HuH-7.5 (cell line): ENCODE measurements at places on chromosomes 2 and 18.

DNA sequence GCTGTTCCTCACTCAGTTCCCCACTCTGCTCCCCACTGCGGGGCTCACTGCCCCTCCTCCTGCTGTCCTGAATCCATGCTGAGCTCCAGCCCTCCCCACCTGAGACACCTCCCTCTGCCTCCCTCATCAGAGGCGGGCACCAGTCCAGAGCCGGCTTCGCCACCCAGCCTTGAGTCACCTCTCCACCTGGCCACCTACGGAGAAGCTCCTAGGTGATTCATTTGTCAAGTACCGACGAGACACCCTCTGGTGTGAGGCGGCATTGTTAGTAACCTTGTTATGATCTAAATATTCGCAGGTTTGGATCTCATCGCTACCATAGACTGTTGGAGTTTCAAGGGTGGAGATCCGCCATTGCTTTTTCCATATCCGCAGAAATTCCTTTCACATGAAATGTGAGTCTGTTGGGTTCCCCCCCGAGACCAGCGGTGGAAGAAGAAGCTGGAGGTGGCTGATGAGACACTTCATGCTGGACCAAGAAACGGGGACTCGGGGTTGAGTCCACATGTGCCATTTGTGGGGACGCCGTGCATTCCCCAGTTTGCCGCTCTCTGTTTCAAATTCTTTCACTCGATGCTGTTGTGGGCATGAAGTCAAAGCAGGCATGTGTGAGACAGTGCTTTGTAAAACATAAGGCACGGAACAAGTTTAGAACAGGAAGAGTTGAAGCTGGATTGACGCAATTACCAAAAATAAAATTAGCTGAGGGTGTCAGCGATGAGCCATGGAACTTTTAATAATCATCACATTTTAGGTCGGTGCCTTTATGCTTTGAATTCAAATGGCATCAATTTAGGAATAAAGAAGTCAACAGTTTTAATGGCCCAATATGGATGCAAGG, 259.8 kb upstream of the HDAC4 start:
- no peak for DNase-seq

- DNase-seq = no peak
Observed at GRCh38 chr2:65344689-65345088, 87.7 kb downstream of the SPRED2 start.

- DNase-seq = no peak
Observed at GRCh38 chr2:161352719-161353118, 44.5 kb downstream of the PSMD14 start.

- DNase-seq = no peak
Observed at GRCh38 chr18:22831441-22831904, 101.7 kb upstream of the RBBP8 start.

GRCh38 chr2:130150181-130151144, 5.6 kb upstream of the CCDC74B start:
- DNase-seq = no peak

DNA sequence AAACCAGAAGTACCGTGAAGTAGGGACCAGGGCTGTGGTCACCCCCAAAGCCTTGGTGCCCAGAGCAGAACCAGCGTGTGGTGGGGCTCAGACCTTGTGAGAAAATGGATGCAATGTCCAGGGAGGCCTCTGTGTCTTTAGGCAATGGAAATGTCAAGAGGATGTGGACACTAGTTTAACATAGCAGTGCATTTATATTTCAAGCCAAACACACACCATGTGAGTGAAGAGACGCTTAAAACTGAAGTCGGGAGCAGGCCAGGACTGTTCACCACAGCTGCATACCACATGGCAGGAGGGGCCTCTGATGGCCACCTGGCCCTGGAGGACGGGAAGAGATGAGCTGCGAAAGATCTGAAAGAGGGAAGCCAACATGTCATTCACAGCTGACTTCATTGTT, 87.3 kb upstream of the LDLRAD4 start:
- no peak for DNase-seq

- DNase-seq = no peak
Observed at GRCh38 chr2:241199897-241200821, 11.7 kb downstream of the ANO7 start.

DNA sequence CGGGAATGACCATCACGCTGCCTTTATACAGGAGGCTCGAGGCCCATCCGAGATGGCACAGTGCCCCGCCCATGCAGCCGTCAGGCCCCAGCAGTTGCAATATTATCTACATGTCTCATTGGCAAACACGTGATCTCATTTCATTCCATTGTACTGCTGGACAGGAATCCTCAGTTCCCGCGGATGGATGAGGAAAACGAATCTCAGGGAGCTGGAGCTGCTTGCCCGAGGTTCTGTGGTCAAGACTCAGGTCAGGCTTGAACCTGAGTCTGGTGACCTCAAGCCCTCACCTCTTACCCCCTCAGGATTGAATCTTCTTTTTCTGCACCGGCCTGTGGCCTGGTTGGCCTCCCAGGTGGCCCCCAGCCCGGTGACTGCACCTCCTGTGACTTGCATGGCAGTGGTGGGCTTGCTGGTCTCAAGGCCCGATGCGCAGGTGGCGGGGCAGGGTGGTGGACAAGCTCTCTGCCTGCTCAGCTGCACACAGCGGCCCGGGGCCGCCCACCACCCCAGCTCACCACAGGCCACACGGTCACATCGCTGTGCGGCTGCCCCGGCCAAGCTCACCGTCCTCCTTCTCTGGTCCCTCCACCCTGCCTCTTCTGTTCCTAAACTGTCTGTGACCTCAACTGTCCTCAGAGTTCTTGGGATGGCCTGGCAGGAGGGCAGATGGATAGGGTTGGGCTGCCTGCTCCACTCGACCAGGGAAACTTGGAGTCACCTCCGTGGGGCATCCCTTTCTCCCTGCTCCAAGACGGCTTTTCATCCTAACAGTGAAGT, 52.0 kb upstream of the HS6ST1 start:
- no peak for DNase-seq

DNA sequence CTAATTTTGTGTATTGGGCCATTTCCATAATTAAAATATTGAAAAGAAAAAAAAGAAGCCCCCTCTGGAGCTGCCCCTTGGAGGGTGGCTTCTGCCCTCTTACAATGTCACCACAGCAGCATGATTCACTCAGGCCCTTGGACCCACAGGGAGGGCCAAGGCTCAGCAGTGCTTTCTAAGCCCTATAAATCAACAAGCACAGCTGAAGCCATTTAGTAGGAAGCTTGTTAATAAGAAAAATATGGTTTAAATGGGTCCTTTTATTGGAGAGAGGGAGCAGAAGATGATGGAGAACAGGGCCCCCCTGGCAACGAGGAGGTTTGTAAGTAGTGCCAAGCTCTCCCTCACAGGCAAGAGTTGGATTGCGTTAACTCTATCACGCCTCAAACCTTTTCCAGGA, 107.6 kb upstream of the FZD7 start:
- no peak for DNase-seq

DNA sequence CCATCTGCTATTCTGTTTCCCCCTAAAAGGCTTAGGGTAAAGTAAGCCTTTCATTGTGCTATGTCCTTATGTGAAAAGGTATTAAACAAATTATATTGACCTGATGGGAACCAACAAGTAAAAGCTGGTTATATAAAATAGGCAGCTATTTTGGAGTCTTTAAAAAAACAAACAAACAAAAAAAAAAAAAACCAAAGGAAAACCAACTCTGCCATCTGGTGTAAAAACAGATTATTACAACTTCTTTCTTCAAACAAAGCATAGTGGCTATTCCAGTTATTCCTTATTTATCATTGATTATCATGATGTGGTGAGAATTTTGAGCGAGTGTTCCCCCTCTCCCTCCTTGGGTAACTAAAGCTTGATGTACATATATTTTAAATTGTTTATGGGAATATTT, 122.3 kb upstream of the FHL2 start:
- no peak for DNase-seq

GRCh38 chr2:219175928-219176817, 552 bp downstream of the CNPPD1 start:
- no peak for DNase-seq

DNA sequence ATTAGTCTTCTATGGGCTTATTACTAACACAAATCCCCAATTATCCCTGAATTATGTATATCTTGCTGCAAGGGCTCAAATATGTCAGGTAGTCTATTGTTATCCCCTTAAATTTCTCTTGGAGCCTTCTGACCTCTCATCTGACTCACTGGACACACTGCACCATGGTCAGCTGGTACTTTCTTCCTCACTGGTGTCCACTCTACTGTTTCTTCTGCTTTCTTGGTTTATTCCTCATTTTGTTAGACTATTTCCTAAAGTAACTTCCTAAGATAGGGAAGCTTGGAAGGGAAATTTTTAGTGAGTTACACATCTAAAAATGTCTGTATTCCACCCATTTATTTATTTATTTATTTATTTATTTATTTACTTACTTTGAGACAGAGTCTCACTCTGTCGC, 26.5 kb downstream of the WDR35 start:
- no peak for DNase-seq

DNA sequence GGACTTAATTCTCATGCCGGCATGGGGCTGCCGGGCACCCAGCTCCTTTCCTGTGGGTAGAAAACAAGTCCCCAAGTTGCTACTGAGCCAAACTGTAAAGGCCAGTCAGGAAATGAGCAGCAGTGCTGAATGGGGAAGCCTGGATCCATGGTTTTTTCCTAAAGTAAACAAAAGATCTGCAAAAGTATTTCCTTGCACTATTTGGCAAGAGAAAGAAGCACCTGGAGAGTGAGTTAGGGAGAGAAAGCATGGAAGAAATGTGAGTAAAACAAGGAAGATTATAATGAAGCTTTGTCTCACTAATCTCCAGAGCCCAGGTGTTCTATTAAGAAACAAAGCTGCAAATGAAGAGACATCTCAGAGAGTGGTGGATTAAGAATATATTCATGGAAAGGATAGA, 117.6 kb downstream of the METTL8 start:
- no peak for DNase-seq

- DNase-seq = no peak
Observed at GRCh38 chr2:128777196-128778035, 458.7 kb upstream of the HS6ST1 start.

DNA sequence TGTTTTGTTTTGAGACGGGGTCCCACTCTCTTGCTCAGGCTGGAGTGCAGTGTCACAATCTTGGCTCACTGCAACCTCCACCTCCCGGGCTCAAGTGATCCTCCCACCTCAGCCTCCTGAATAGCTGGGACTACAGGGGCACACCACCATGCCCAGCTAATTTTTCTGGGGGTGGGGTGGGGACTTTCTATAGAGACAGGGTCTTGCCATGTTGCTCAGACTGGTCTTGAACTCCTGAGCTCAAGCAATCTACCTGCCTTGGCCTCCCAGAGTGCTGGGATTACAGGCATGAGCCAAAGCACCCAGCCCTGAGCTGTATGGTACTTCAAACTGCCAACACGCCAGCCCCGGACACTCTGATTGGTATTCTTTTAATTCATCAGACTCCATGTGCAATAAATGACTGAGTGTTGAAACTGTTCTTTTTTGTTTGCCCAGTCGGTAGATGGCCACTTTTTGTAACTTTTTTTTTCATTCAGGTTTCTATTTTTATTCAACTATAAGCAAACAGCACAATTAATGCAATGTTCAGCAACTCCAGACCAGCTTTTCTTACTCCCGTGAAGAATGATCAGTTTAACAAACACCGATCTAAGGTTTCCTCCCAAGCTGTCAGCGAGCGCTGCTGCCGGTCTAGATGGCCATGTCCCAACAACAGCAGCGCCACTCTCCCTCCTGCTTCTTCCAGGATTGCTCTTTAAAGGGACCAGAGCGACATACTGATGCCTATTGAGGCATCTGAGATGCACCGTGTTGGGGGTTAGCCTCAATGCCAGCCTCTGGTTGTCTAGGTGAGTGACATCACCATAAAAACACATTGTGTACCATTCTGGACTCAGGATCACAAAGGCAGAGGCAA, 12.5 kb upstream of the TGOLN2 start:
- DNase-seq = no peak

DNA sequence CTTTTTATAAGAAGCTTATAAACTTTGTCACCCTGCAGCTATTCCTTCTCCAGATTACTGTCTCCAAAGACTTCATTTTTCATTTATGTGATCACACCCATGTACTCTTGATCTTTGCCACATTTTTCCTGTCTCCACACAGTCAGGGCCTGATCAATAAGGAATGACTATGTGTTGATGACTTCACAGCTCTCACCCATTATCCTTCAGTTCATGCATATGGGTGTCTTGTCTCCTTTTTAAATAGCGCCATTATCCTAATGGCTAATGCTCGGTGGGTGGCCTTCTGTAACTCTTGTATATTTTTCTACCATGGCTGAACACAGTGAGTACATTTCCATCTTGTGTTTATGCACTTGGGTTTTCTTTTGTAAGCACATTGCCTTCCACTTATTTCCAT, 335.7 kb upstream of the NRP2 start:
- DNase-seq = no peak

DNA sequence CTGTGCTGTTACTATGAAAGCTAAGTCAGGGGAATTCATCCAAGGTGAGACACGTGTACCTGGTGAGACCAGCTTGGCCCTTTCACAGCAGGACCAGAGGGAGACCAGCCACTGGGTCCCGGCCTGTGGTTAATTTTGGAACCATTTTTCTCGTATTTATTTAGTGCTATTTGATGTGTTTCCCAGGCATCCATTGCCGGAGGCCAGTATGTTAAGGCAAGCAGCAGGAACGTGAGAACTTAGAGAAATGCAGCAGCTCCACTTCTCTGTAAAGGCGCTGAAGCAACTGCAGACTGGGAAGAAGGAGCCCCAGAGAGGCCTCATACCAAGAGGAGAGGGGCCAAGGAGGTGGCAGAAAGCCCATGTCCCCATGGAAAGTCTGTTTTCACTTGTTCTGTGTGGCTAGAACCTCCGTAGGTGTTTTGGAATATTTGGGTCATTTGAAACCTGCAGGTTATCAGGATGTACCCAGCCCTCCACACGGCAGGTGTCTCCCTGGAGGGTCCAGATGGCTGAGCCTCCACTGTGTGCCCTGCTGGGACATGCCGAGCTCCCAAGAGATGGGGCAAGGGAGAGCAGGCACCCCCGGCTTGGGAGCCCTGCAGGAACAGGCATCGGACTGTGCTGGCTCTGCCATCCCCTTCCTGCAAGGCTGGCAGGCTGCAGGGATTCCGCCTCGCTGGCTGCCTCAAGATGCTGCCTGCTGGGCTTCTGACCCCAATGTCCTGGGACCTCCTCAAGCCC, 256.0 kb upstream of the RAB6C start:
- no peak for DNase-seq

GRCh38 chr2:46858702-46859090, 56.9 kb downstream of the MCFD2 start:
- DNase-seq = no peak

DNA sequence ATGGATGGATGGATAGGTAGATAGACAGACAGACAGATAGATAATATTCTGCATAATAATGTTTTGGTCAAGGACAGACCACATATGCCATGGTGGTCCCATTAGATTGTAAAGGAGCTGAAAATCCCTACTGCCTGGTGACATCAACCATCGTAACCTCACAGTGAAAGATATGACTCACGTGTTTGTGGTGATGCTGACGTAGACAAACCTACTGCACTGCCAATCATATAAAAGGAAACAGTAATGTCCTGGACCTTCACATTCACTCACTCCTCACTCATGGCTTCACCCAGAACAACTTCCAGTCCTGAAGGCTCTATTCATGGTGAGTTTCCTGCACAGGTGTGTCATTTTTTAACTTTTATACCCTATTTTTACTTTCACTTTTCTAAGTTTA, 202.9 kb upstream of the TPO start:
- no peak for DNase-seq

- DNase-seq = no peak
Observed at GRCh38 chr2:27959496-27959895, 69.0 kb downstream of the BABAM2 start.

GRCh38 chr2:10497797-10498251, 49.7 kb upstream of the ODC1 start:
- DNase-seq = peak; percentile 62
